NCI-H1417 (cell line): ENCODE measurements at places on chromosomes 5 and 9.

DNA sequence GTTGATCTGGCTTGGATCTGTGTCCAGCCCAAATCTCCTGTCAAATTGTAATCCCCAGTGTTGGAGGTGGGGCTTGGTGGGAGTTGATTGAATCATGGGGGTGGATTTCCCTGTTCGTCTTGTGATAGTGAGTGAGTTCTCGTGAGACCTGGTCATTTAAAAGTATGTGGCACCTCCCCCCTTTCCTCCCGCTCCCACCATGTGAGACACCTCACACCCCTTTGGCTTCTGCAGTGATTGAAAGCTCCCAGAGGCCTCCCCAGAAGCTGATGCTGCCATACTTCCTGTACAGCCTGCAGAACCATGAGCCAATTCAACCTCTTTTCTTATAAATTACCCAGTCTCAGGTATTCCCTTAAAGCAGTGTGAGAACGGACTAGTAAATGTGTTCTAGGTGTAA is 117.3 kb upstream of the PTCH1 start:
- no peak for DNase-seq

DNA sequence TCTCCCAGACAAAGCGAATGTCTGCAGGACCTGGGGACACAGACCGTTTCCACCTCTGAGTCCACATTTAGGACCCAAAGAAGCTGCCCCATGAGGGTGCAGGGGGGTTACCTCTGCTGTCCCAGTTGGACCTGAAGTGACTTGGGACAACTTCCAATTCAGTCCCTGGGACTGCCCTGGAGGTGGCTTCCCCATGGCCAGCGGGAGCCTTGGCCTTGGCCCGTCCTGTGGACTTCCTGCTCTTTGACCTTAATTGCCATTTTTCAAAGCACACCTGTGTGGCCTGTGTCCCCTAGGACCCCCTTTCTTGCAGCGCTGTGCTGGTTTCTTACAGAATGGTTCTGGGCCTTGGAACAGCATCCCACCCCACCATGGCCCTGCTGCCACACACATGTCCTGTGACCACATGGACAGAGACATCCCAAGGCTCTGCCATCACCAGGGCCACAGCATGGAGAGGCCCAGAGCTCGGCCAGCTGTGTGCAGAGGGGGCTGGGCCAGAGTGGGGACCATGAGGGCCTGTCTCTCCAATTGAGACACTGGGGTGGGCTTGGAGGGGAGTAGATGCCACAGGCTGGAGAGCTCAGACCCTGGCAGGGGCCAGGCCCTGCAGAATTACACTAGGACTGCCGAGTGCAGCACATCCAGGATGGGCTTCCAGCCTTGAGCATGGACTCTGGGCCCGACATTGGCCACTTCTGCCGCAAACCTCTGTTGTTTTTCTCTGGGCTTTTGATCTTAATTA is 45.8 kb downstream of the SECISBP2 start:
- DNase-seq, result no peak

DNA sequence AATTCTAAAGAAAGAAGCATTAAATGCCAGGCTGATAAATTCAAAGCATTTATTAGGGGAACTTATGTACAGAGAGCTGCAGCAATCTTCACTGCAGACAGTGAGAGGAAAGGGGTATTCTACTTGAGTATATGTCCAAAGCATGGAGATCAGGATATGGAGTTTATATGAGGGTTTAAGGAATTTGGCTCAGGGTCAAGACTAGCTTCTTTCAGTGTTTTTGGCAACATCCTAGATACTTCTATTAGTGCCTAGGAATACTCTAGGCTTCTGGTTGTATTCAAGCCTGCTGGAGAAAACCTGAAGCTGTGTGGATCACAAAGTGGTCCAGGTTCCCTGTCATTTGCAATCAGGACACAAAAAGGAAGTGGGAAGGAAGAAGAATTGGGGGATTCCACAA is 194.6 kb downstream of the CETN3 start:
- no peak for DNase-seq

- no peak for DNase-seq
Measured at GRCh38 chr5:37850226-37850865, 10.5 kb upstream of the GDNF start.

DNA sequence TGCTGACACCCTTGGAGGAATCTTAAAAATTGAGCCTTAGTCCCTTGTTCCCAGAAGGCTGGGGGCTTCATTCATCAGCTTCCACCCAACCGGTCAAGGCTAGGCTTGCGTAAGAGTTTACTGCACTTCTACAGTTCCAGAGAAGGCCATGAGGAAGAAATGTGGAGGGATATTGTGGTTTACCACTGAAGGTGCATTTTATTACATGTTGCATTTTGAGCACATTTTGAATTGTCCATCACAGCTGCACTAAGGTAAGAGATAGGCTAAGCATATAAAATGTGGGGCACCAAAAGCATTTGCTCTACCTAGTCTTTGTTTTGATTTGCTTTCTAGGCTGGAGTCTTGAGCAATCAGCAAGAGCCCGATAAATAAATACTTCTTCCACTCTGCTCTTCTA is 167.1 kb upstream of the PAPPA start:
- DNase-seq, result no peak

DNA sequence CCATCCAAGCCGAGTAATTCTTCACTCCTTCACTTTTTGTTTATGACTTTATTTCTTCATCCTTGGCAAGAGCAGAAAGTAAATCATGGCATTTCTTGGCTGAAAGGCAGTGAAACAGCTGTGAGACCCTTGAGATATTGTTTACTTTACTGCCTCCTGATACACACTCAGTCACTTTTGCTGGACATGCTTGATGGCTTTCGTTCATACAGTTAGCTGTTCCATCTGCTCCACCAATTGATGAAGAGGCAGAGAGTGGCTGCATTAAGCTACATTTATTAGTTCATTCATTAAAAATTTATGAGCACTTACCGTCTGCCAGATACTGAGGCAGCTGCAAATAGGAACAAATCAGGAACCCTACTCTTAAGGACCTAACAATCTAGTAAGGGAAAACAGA is 184.4 kb upstream of the OR13F1 start:
- peak; percentile 68 for DNase-seq

DNA sequence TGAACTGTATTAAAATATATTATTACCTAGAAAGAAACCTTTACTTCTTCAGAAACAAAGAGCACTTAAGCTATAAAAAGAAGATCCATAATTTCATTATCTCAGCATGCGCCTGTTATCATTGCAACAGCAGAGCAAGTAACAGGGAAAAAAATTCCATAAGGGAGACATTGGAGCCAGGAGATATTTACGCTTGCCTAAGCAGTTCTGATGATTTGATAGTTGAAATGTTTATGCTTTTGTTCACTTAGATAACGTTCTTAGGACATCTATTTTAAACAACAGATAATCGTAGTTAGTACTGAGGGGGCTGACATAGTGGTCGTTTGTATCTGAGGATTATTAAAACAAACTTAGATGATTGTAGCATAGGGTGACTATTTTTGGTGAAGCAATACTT is 252.5 kb downstream of the NNT start:
- DNase-seq, result no peak

DNA sequence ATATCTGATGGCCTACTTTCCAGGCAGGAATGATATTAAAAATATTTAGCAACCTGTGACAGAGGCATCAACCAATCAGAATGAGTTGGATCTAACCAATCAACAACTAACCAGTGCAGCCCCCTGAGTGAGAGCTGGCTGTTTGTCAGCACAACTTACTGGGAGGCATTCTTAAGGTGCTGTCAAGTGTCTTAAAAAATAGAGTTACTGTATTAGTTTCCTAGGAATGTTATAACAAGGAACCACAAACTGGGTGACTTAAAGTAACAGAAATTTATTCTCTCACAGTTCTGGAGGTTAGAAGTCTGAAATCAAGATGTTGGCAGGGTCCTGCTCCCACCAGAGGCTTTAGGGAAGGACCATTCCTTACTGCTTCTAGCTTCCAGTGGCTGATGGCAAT is 85.2 kb downstream of the ATG10 start:
- no peak for DNase-seq

DNA sequence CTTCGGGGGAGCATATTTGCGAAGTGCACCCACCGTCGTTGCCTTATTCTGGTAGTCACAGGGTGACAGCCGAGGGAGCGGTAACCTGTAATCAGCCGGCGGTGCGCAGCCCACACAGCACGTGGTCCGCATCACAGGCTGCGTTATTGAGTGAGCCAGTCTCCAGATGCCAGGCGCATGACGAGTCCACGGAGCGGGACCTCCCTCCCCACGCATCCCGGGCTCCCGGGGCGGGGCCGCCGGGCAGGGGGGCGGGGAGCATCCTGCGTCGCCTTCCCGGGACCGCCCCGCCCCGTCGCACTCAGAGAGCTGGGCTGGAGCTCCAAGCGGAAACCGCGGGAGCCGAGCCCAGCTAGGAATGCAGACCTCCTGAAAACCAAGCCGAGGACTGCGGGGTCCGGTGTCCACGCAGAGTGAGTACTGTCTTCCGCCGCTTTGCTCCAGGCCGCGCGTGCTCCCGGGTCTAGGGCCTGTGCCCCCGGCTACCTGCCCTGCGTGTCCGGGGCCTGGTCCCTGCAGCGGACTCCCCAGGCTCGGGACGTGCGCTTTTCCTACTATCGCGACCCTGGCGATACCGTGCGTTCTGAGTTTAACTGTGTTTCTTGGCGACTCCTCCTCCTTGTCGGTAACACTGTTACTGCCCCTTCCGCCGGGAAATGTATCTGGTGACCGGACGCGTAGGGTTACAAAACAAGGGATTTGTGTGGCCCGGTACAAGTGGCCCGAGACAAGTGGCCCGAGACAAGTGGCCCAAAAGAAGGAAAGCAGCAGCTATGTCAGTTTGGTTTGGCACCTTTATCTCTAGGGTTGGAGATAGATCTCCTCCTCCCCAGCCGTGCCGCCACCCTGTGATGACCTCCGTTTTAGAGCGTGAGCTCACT is 40.6 kb downstream of the CAST start:
- peak; percentile 70 for DNase-seq

GRCh38 chr5:181188700-181189362 is 16.2 kb downstream of the TRIM7 start:
- no peak for DNase-seq

- no peak for DNase-seq
Measured at GRCh38 chr5:55143624-55144023, 16.3 kb upstream of the GPX8 start.

GRCh38 chr5:177100714-177101121 is 14.0 kb downstream of the FGFR4 start:
- no peak for DNase-seq

DNA sequence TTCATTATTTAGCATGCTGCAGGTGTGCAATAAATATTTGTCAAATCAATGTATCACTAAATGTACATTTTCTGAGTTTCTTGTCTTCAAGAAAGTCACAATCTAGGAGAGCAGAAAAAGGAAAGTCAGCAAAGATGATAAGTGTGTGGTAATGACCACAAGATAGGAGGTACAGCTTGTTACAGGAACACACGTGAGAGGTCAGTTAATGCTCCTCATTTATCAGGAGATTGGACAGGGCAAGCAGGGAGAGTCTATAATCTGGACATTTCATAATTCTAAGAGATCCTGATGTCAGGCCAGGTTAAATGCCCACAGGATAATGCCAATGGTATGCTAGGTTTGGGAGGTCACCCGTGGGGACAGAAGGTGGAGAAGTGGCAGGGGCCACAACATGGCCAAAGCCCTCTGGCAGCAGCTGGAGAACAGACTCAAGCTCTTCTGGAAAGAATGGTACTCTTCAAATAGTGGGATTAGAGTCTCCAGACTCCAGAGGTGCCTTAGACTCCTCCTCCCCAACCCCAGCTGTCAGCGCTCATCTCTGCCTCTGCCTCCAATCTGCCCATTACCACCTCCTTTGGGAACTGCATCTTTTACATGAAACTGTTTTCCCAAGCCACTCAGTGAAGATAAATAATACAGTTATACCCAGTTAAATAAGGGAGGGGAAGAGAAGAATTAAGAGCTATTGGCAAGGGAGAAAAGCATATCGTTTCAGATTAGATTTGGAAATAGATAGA is 114.3 kb downstream of the ASTN2 start:
- no peak for DNase-seq

DNA sequence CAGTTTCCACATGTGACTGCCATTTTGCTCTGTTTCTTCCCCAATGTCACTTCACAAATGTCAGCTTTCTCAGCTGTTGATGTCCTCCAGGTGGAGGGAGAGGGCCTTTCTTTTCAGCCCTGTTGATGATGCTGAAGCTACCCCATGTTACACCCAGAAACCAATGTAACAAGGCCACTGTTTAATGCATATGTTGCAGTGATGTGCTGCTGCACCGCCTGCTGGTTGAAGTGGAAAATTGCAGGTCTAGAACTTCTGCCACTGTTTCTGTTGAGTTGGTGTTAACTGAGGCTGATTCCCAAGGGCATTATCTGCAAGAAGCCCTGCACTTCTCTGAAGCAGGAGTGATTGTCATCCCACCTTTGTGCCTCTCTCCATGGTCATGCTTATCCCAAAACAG is 428.4 kb downstream of the KDM4C start:
- DNase-seq, result no peak

DNA sequence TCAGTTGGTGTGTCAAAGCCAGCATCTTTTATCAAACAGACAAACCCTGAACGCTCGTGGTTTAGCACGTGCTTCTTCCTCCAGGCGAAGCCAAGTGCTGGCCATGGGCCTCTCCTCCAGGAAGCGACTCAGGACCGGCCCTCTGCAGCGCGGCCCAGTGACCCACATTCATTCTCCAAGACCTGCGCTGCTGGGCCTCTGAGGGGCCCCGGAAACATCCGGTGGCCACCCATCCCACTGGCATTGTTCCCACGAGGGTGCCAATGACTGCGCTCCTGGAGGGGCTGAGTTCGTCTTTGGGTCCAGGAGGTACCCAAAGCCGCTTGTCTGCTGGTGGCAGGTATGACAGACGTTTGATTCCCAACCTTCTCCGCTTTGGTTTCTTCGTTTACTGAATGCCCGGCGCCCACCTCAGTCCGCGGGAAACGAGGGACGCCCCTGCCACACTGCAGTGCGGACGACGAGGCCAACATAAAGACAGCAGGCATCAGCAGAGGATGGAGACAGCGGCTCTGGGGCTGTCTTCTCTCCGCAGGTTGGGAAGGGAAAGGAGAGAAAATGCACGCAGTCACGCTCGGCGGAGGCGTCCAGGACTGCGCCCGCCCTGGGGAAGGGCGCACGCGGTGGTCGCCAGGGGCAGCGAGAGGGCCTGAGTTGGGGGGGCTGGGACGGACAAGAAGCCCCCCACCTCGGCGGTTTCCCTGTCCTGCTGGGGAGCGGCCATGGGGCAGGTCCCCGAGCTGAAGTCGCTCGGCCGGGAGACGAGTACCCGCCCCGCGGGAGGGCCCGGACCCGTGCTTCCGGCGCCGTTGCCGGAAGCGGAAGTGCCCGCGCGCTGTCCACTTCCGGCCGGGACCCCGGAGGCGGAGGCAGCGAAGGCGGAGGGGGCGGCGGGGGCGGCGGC is at the start of gene EXOC3:
TSS of gene EXOC3 (plus strand) at position 842 of the 904 bp plus-strand sequence. CDS start 3,030 bp downstream, outside the sequence.
- peak; percentile 82 for DNase-seq

- DNase-seq, result no peak
Measured at GRCh38 chr5:3288325-3288724, 307.3 kb upstream of the IRX1 start.
